GM18507 (cell line): ENCODE measurements at places on chromosomes 4 and X.

GRCh38 chr4:172601195-172601594, 567.4 kb upstream of the GALNT7 start:
- DNase-seq, result no peak

DNA sequence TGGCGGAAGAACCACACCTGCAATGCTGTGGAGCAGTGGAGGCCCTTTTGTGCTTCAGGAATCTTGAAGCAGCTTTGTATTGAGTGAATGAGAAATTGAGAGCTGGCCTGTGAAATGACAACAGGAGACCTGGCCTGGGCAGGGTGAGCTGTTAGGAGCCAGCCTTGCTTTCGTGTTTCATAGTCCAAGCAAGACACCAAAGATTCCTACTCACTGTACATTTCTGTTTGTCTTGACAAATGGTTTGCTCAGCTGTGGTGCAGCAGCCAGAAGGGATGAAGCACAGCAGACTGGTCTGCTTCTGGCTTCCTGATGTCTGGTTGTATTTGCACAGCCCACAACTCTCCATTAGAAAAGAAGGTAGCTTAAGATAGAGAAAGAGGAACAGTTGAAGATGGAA, 96.5 kb downstream of the GATB start:
- DNase-seq, result no peak

GRCh38 chr4:5204781-5205180, 153.5 kb downstream of the STK32B start:
- no peak for DNase-seq

DNA sequence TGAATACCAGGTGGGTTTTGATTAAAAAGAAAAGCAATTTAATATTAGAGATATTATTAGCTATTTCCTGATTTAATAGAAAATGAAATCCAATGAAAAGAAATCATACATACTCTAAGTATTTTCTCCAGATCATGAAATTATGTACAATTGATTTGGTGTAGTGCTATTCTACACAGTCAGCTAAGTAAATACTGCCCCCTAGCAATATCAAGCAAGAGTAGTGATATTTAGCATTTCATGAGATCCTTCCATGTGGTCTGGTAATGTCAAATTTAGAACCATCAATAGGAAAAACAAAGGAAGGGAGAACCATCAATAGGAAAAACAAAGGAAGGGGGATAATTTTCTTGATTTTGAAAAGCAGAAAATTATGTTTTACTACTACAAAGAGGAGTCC, 114.6 kb downstream of the TBCK start:
- no peak for DNase-seq

- no peak for DNase-seq
Observed at GRCh38 chr4:57580710-57581599, 470.8 kb upstream of the IGFBP7 start.

- no peak for DNase-seq
Observed at GRCh38 chrX:99572711-99573110, 837.4 kb downstream of the PCDH19 start.

GRCh38 chrX:65677954-65678469, 10.6 kb downstream of the MSN start:
- no peak for DNase-seq

DNA sequence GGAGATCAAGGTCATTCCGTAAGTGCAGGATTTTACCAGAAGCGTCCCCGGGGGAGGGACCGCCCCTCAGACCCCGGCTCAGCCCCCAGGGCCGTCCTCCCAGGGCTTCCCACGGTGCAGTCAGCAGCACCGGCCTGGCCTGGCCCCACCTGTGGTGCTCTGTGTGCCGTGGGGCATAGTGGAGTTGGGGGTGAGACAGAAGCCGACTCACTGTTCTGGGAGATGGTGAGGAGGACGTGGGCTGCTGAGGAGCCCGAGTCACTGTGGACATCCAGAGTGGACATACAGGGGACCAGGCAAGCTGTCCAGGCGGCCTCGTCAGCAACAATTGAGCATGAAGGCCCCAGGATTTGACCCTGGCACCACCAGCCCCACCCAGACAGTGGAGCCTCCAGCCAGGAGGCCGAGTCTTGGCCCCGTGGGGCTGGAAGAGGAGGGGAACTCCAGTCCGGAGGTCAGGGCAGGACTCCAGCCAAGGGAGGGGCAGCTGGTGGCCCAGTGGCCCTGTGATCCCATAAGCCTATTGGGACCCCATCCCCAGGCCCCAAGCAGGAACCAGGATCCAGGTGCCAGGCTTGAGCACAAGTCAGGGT, 19.1 kb downstream of the ATP5ME start:
- DNase-seq, result no peak

- no peak for DNase-seq
Observed at GRCh38 chrX:41634284-41634683, 54.5 kb upstream of the GPR34 start.

DNA sequence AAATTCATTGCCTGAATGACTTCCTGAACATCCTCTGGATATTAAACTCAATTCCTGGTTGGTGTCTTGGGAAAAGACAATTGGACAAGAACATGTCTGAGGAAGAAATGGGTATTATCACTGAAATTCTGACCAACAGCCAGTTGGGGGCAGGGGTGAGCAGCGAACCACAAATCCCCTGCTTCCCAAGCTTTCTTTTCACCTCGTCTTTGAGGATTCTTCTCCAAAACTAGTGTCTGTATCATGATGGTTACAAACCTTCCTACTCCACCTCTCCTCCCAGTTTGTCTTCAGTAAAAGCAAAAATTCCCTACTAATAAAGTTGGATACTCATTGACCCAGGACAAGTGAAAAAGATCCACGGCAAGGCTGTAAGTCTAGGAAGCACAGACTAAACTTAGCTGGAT, 48.3 kb upstream of the WDR1 start:
- no peak for DNase-seq

- no peak for DNase-seq
Observed at GRCh38 chr4:166293556-166293955, 420.5 kb downstream of the TLL1 start.

DNA sequence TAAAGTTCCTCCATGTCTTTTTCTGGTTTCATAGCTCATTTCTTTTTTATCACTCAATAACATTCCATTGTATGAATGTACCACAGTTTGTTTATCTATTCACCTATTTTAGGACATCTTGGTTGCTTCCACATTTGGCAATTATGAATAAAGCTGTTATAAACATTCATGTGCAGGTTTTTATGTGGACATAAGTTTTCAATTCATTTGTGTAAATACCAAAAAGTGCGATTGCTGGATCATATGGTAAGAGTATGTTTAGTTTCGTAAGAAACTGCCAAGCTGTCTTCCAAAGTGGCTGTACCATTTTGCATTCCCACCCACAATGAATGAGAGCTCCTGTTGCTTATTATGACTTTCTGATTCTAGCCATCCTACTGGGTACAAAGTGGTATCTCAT, 36.3 kb upstream of the ZFX start:
- DNase-seq, result no peak

DNA sequence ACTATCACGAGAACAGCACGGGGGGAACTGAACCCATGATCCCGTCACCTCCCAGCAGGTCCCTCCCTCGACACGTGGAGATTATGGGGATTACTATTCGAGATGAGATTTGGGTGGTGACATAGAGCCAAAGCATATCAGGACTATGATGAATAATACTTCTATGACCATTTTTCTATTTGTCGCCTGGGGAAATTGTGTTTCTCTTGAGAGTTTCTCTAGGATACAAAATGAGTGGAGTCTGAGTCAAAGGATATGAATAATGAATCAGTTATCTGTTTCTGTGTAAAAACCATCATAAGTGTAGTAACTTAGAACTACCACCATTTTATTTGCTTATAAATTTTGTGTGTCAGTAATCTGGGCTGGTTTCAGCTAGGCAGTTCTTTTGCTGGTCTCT, 533.0 kb upstream of the ARX start:
- no peak for DNase-seq

DNA sequence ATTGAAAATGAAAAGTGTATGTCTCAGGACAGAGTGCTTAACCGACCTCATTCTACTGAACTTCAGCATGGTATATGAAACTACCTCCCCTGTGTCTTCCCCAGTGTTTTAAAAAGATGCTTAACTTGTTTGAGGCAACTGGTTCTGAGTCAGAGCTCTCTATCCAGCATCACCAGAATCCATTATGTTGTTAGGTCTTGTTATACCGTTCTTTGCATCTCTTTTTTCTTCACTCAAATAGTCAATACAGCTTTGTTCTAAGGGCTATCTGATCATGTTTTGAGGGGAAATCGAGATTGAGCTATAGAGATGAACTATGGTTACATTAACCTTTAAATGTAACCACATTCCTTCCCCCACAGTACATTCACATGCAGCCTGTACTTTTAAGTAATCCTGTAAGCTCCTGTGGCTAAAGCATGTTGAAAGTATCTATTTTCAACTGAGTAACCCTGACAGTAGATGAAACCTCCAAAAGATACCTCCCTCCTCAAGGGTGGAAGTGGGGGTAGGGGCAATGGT, 514.4 kb downstream of the RPA4 start:
- DNase-seq, result no peak

GRCh38 chrX:120446498-120446897, 22.6 kb downstream of the LAMP2 start:
- DNase-seq, result no peak

DNA sequence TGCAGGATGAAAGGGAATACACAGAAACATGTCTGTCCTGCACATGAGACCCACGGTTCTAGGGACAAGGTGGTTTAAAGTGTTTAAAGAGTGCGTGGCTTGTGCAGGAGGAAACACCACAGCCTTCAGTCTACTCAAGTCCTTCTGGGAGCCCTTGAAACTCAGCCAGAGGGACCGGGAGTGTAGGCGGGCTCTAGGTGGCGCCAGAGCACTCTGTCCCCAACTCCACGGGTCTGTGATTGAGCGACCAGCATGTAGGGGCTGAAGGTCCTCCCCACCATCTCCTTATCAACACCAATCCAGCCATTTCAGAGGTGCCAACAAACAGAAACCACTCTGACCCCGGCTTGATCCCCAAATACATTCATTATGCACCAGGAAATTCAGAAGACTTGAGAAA, 82.0 kb upstream of the CLDN34 start:
- DNase-seq, result peak; percentile 30

GRCh38 chr4:173074501-173074946, 94.1 kb upstream of the GALNT7 start:
- DNase-seq, result no peak

- no peak for DNase-seq
Observed at GRCh38 chr4:139814323-139815015, 148.8 kb downstream of the MGST2 start.

DNA sequence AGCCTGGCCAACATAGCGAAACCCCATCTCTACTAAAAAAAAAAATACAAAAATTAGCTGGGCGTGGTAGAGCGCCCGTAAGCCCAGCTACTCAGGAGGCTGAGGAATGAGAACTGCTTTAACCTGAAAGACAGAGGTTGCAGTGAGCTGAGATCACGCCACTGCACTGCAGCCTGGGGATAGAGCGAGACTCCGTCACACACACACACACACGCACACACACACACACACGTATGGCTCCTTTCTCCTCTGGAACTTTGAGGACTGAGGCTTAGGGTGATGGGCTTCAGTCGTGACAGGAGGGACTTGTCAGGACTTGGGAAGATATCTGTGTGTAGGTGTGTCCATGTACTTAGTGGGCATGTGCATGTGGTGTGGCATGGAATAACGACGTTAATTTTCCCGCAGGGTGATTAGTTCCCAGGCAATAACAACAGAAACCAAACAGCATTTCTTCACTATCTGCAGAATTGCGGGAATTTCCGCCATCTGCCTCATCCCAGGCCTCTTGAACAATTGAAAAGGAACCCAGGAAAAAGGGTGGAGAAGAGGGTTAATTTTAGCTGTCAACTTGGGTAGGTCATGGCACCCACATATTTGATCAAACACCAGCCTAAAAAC, 47.7 kb downstream of the RWDD4 start:
- DNase-seq, result no peak

GRCh38 chr4:141727420-141727819, 91.0 kb downstream of the IL15 start:
- no peak for DNase-seq

DNA sequence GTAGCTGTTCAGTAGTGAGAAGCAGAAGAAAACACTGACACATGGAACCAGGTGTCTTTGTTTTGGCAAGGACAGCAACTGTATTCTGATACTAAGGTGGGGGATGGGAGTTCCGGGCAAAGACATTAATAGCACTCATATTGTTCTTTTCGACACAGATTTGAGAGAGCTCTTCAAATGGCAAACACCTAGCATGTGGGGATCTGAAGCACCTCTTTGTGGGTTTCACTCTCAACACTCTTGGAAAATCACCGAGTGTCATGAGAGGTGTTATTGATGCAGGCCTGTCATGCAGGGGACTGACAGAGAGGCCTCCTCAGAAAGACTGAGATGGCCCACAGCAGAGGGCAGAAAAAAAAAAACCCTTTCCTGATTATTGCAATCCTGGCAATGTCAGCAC, 228.4 kb upstream of the VCX start:
- DNase-seq, result no peak

GRCh38 chrX:49991758-49992157, 69.4 kb downstream of the CLCN5 start:
- DNase-seq, result no peak

GRCh38 chr4:129344058-129344457, 248.1 kb downstream of the C4orf33 start:
- DNase-seq, result peak; percentile 2

DNA sequence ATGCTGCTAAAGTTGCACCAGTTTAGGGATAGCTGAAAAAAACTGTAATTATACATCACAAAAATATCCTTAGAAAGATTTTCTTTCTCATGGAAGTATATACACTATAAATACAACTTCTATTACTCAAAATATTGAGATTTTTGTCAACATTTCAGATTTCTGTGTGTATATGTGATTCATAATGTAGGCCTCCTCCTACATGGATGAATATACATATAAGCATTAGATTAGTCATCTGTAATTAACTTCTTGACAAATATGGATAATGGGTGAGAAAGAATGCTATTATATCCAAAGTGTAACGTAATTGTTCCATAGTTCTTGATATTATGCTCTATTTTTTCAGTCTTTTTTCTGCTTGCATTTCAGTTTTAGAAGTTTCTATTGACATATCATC, 124.9 kb downstream of the CBLL2 start:
- no peak for DNase-seq

- no peak for DNase-seq
Observed at GRCh38 chrX:9467751-9468150, 2.9 kb downstream of the TBL1X start.

DNA sequence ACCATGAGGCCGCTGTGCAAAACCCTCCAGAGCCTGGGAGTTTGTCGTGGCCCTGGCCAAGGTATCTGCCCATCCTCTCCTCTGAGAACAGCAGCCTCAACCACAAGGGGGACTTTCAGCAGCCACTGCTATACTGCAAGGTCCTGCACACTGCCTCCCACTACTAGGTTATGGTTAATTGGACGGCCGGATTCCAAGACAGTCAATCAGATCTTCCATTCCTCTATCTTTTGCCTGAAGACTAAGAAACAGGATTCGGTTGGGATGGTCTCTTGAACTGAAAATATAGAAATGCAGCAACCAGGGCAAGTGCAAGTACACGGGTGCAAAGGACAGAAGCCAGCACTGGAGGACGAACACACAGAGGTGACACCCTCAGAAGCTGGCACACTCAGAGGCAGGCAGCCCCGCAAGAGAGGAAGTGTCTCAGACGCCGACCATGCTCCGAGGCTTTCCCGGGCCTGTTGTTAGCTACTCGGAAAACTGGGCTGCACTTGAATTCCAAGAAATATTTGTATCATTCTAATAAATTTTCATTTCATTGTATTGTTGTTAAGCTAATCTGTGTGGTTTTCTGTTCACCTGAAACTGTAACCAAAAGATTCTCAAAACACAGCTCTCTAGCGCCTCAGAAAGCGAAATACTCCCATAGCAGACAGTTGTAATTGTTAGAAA, 63.3 kb downstream of the AFAP1 start:
- no peak for DNase-seq

GRCh38 chr4:127410201-127410600, 222.6 kb upstream of the INTU start:
- DNase-seq, result no peak
